Activated CD4-positive, alpha-beta T cell treated with anti-CD3 and anti-CD28 coated beads for 24 hours (primary cell): ENCODE measurements at places on chromosomes 4 and X.

GRCh38 chr4:86818211-86818610 is 31.0 kb downstream of the SLC10A6 start:
- no peak for DNase-seq

DNA sequence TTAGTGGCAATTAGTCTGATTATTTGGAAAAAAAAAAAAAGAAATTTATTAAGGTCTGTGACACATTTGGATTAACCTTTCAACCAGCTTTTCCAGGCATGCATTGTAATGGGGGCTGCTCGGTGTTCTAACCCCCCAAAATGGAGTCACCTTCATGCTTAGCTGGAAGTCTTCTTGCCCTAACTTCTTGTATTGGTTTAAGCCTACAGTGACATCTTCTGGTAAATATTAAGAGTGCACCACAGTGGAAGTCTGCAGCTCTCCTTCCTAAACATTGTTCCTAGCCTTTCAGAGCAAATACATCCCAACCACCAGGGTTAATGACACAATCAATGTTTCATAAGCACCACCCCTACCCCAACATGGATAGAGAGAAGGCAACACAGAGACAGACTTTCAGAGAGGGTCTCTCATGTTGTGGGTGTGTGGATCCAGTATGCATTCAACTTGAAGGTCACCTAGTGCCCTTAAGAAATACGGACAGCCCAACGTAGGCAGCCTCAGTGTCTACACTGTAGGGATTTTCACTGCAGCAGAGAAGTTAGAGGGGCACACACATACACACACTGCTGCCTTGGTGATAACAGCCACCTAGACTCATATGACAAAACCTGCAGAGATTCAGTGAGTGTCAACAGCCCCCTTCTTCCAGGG is 142.9 kb upstream of the MBNL3 start:
- no peak for DNase-seq

DNA sequence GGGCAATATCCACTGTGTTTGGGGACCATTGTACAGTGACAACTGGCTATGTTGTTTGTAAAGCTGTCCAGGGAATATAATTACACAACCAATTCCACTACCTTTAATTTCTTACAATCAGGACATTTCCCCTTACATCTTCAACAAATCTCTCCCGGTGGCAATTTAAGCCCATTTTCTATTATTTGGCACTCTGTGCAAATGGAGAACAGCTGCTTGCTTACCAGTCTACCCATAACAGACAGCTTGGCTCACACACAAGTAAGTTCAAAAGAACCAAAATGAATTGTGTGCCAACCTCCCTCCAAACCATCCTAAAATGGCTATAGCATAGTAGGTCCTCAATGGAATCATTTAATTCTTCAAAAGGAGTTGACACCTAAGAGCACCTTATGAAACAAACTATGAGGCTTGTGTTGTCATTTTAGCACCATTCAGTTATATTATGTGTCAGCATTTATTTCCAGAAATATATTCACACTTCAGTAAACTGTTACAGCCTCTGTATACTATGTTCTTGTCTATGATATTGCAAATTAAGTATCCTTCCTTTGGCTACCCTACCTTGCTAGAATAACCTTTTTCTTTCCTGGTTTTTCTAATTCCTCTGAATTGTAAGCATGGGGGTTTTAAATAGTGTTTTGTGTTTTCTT is 18.4 kb downstream of the GABRA4 start:
- no peak for DNase-seq

GRCh38 chrX:15345976-15346375 is 10.7 kb upstream of the PIGA start:
- DNase-seq, result no peak

- DNase-seq, result no peak
Measured at GRCh38 chrX:140764401-140764919, 54.9 kb downstream of the LINC00632 start.

DNA sequence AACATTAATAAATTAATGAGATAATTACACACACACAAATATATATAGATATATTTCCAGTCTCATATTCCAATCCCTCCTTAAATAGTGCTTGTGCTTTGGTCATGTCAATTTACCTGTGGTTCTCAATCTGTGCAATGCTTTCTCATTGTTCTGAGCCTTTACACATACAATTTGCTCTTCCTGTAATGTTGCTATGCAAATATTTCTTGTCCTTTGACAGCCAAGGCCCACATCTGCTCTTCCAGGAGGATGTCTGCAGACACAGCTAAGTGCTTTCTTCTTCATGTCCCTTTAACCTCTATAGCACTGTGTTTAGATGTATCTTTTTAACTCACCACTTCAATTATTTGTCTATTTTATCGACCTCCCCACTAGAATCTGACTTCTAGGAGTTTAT is 67.3 kb upstream of the RAPGEF2 start:
- no peak for DNase-seq

DNA sequence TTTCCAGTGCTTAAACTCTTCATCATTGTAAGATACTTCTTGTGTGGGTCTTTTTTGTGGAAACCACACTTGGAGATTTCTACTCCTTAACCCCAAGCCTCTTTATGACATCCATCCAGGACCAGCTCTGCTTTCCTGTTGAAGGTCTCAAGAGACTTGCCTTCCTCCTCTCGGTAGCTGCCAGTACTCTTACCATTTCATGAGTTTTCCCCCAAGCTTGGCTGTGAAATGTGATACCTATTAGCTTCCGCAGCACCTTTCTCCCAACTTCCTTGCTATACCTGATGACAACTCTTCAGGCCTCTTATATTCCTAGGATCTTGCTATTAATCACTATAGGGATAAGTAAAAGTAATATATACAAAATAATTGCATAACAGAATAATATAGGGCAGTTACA is 1.9 kb upstream of the DCK start:
- no peak for DNase-seq

GRCh38 chr4:6681191-6681590 is 12.5 kb upstream of the S100P start:
- DNase-seq, result no peak

- DNase-seq, result no peak
Measured at GRCh38 chr4:123168812-123169211, 227.8 kb upstream of the SPRY1 start.

GRCh38 chrX:22536746-22537304 is 264.1 kb downstream of the CBLL2 start:
- no peak for DNase-seq

GRCh38 chrX:28225513-28225912 is 244.3 kb upstream of the DCAF8L1 start:
- no peak for DNase-seq

- no peak for DNase-seq
Measured at GRCh38 chr4:184968784-184969201, 49.5 kb upstream of the HELT start.
